Activated T-helper 2 cell treated with anti-CD3 and anti-CD28 coated beads, Interferon-gamma antibody, Interleukin-2, Interleukin-4, amounts not matched to agents 10 μg/mL and 5 μg/mL and 100 μg/mL, durations not matched to agents 14 hours and 24 hours and 36 hours (primary cell): ENCODE measurements at places on chromosomes 16 and 17. TPM values are rescaled to one million over a fixed set of nuclear protein-coding genes. Genes with fewer than 3 reads are reported as not detected.

- peaks cover 42% of the 10 kb centered on the region for H3K27me3 ChIP-seq
- peak; percentile 85 for DNase-seq
- peak overlapping the region; percentile 54 for H3K4me3 ChIP-seq
- H3K36me3 ChIP-seq = no peaks in the 10 kb centered on the region
Observed at GRCh38 chr17:39621523-39622379, 5.0 kb upstream of the PPP1R1B start.

- H3K4me1 ChIP-seq = no peaks in the 10 kb centered on the region
- no peak for DNase-seq
- no peaks in the 10 kb centered on the region for H3K36me3 ChIP-seq
- H3K27ac ChIP-seq = no peak overlapping the region
Observed at GRCh38 chr17:68711858-68712257, 110.7 kb upstream of the FAM20A start.

DNA sequence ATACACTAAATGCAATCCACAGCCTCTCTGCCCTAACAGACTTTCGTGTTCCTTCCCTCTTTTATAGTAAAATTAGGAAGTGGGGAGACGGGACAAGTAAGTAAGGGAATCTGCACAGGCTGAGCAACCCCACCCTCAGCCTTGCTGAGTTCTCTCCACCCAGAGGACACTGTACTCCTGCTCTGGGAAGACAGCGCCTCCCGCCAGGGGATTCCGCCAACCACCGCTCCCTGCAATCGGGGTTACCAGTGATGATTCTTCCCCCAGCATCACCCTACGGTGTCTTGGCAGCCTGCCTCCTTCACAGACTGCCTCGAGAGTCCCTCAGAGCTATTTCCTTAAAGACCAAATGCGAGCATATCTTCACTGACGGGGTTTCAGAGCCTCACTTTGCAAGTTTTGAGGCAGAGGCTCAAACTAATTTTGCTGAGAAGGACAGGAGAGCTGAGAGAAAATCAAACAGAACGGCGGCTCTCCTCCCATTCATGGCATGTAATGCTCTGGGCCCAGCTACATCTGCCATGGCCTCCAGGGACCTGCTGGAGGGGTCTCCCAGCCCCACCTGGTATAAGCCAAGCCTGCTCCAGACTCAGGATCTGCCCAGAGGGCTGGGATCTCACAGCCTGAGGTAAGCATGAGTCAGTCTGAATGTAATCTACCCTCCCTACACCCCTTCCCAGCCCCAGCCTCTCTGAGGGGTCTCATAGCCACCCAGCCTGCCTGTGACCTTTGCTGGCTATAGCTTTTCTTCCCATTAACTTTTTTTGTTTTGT lies 22.7 kb upstream of the ASGR2 start:
- H3K36me3 ChIP-seq = no peaks in the 10 kb centered on the region
- H3K4me1 ChIP-seq = peaks cover 13% of the 10 kb centered on the region
- DNase-seq = no peak
- H3K27ac ChIP-seq = no peak overlapping the region
- H3K27me3 ChIP-seq = peaks cover 17% of the 10 kb centered on the region

GRCh38 chr17:42681976-42682721 lies at the start of gene CNTNAP1:
TSS of gene CNTNAP1 (plus strand) at chr17:42682531. CDS start at chr17:42682830, 299 bp downstream.
- no peaks in the 10 kb centered on the region for H3K36me3 ChIP-seq
- H3K4me1 ChIP-seq = peaks cover 42% of the 10 kb centered on the region
- no peak for DNase-seq

GRCh38 chr17:83151442-83152226 lies 72.2 kb downstream of the METRNL start:
- peaks cover 9% of the 10 kb centered on the region for H3K27me3 ChIP-seq
- H3K4me1 ChIP-seq = peaks cover 26% of the 10 kb centered on the region
- DNase-seq = no peak
- H3K36me3 ChIP-seq = no peaks in the 10 kb centered on the region

Gene IRX3
- total RNA-seq = 0.74 and 0.96 TPM in 2 replicates

- no peaks in the 10 kb centered on the region for H3K36me3 ChIP-seq
- DNase-seq = no peak
- no peak overlapping the region for H3K27ac ChIP-seq
Observed at GRCh38 chr17:962670-963069, 16.9 kb downstream of the NXN start.

DNA sequence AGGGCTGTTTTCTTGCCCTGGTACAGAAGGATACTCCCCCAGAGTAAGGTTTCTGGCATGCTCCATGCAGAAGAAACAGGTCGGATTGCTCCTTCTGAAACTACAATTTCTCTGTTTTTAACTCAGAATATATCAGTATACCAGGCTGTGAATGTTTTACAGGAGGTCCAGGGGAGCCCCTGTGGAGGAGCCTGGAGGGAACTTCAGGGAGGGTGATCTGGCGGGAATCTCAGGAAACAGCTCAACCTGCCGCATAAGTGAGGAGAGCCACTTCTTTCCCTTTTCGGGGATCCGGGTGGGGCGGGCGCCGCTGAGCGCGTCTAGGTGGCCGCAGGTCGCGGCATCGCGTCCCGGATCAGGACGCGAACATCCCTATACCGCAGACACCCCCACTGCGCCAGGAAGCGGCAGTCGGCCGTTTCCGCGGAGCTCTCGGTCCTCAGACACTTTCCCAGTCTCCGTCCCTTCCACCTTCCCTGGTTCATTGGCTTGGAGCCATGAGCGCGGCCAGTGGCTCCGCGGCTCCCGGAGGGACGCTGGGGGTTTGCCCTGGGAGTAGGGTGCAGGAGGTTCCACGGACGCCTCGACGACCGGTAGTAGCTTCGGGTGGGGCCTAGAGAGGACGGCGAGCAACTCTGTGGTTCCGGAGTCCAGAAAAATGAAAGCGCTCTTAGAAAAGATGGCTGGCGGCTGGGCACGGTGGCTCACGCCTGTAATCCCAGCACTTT lies 3.1 kb upstream of the ZNF764 start:
- peaks cover 2% of the 10 kb centered on the region for H3K36me3 ChIP-seq
- no peak for DNase-seq
- peak overlapping the region; percentile 82 for H3K27ac ChIP-seq
- peaks cover 1% of the 10 kb centered on the region for H3K27me3 ChIP-seq

DNA sequence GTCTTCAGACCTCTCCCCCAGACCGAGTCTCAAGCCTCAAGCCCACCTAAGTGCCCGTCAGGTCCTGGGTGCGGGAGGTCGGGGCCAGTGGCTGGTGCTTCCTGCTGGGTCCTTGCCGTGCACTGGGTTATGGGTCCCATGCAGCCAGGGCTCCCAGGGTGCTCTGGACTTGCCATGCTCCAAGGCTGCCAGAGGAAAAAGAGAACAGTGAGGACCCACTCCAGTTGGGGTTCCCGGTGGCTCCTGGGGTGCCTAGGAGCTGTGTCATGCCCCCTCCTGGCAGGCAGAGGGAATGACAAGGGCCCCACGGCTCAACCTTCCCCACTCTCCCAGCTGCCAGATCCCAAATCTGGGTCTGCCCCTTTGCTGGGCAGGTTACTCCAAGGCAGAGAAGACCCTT lies 3.8 kb downstream of the SNX20 start:
- peaks cover 45% of the 10 kb centered on the region for H3K4me1 ChIP-seq
- H3K27ac ChIP-seq = peak overlapping the region; percentile 14
- no peak overlapping the region for H3K4me3 ChIP-seq
- H3K36me3 ChIP-seq = peaks cover 73% of the 10 kb centered on the region
- H3K27me3 ChIP-seq = no peaks in the 10 kb centered on the region
- DNase-seq = no peak

DNA sequence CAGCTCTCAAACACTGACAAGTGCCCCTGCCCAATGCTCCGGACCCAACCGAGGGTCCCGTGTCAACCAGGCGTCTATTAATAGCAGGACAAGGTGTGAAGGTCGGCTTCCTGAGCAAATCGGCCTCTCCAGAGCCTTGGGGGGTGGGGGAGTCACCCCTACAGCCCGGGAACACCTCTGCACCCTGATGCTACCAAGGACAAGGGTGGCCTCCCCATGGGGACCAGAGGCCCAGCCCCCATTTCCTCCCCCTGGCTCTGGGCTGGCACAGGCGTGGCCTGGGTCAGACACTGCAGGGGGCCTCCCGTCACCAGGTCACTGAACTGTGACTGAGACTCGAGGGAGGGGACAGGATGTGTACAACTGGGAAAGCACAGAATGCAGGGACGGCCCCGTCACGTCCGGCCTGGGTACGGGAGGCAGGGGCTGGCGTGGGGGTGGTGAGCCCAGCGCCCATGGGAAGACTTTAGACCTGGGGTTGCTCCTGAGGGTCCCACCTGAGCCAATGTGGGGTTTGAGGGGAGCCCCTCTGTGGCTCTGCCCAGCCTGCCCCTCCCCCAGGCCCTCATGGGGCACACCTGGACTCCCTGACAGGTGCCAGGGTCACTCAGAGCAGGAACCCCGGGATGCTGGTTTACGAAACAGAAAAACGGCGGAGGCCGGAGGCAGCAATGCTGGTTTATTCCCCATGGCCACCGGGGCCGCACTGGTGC lies 579 bp upstream of the CYBA start:
- peak overlapping the region; percentile 87 for H3K4me3 ChIP-seq
- peak overlapping the region; percentile 95 for H3K27ac ChIP-seq
- peaks cover 12% of the 10 kb centered on the region for H3K4me1 ChIP-seq
- H3K36me3 ChIP-seq = peaks cover 27% of the 10 kb centered on the region
